Urothelium cell line (cell line): ENCODE measurements at places on chromosomes 3 and 15.

- no peak for DNase-seq
Measured at GRCh38 chr3:126612479-126613205, 42.3 kb downstream of the TXNRD3 start.

GRCh38 chr15:66025015-66025452 is 155.7 kb downstream of the RAB11A start:
- no peak for DNase-seq

DNA sequence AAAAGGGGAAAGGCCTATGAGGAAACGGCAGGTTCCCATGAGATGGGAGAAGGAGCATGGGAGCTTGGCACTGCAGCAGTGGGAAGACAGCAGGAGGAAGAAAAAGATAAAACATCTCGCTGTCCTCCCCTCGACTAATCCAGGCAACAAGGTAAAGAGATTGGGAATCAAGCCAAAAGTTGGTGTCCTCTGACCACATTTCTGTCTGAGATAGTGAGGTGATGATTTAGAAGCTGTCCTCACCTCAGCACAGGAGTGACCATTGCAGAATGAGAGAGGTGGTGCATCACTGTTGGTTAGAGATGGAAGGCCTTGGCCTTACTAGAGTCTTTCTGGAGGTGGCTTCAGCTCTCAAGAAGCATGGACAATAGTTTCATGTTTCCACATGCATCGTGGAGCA is 226.6 kb upstream of the CCDC54 start:
- DNase-seq: no peak

- DNase-seq: peak; percentile 85
Measured at GRCh38 chr15:34583399-34584329, at the start of gene GOLGA8B. TSS of gene GOLGA8B (minus strand) at chr15:34583651. CDS start at chr15:34535912, 47,739 bp downstream.

- DNase-seq: no peak
Measured at GRCh38 chr3:193744822-193745684, 152.0 kb downstream of the OPA1 start.

DNA sequence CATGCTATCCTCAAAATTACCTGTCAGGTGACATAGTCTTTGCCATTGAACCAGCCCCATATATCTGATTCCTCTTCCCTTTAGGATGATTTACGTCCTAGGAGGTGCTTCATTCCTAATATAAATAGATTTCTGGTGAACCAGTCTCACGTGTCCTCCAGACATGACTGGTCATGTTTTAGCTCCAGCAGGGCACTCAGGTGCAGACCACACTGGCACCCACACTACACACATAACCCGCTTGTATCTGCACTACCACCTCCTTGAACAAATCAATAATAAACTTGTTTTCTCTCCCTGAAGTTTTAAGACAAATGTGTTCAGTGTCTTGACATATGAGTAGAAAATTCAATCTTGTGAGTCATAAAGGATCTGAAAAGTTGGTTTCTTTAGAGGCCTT is 155.5 kb downstream of the GOLIM4 start:
- no peak for DNase-seq

- DNase-seq: no peak
Measured at GRCh38 chr3:194268654-194269512, 82.2 kb downstream of the CPN2 start.

DNA sequence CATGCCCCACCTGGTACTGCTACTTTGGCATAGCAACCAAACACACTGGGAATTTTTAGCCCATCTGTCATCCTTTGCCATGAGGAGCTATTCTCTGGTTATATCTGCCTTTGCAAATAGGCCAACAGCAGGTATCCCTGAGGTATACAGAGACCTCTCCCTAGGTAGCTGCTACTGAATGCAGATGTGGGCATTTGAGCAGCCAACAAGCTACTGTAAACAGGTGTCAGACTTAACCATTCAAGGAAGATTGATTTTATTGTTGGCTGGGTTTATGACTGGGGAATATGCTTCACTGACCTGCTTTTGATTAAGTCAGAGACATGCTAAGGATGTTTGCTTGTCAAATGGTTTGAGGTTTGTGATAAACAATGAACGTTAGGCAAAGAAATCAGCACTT is 183.2 kb downstream of the OXSM start:
- no peak for DNase-seq

- peak; percentile 87 for DNase-seq
Measured at GRCh38 chr3:31377045-31377642, 155.6 kb upstream of the STT3B start.

DNA sequence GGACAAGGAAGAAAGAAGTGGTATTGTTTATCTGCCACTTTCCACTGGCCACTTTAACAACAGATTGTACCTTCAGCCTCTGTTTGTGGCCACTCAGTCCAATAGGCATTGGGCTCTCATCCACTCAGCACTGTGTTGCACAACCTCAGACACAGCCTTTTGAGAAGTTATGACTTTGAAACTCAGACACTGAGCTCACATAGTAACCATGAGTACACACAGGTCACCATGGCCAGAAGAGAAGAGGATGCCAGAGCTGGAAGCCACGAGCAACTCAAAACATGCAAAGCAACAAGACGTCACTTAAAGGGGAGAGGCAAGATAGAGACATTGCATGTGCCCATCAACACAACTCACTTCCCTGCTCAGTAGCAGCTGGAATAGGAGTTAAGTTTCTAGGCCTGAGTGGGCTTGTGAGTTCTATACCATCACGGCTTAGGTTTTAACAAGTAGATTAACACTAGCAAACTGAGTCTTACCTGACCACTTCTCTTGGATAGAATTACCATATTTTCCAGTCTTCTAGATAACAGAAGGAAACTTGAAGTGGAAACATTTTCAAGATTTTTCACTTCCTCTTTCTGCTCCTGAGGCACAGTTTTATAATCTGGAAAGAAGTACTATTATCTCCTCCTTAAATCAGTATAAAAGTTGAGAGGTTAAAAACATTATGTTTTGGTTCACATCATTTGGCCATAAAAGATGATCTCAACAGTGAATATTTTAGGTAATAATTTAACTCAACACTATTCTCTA is 103.5 kb downstream of the IMPG2 start:
- no peak for DNase-seq

DNA sequence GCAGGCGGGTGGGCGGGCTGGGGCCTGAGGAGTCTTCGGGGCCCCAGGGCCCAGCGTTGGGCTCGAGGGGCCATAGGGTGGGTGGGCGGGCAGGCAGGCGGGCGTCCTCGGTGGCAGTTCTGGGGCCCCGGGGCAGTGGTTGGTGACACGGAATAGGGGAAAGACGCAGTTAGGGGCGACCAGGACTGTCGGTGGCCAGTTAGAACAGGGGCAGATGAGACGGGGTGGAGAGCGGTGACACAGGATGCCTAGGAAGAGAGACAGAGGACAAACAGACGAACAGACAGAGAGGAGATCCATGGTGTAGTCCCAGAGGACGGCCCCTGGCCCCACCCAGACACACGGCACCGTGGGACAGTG is 36.5 kb downstream of the GRIP2 start:
- DNase-seq: no peak

DNA sequence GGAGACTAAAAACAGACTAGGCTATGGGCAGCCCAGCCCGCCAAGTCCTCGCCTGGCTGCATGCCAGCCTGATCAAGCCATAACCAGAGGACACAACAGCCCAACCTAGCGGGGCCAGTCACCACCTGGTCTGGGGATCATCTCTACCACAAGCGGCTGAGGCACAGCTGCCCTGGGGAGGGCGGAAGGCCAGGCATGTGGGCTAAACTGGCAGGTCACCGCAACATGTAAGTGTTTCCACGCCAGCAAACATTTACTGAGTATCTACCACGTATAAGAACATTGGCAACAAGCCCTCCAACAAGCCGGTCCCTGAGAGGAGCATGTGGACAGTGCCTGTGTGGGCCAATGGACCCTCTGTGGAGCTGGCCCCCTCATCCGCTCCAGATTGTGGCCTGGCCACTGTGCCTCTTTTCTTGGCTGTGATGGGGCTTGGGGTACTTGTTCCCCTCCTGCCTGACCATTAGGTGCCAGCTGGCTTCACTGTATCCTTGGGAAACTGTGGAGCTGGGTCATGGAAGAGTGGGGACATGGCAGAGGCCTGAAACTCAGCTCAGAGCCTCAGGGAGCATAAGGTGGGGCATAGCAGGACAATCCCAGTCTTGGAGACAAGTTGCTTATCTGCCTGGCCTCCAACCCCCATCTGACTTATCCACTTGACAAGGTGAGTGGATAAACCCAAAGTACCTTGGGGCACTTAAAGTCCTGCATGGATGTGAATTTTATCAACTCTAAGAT is 9.0 kb downstream of the UBXN7 start:
- no peak for DNase-seq
